ENCODE measurements at places on chromosomes 7 and 10.

- DNase-seq = no peak
Measured at GRCh38 chr7:56483153-56483552, 366.9 kb upstream of the NUPR2 start.

GRCh38 chr10:69640196-69640980 lies 10.3 kb downstream of the FAM241B start:
- no peak for DNase-seq

- peak; percentile 35 for DNase-seq
Measured at GRCh38 chr7:85688712-85689111, 501.9 kb upstream of the SEMA3D start.

DNA sequence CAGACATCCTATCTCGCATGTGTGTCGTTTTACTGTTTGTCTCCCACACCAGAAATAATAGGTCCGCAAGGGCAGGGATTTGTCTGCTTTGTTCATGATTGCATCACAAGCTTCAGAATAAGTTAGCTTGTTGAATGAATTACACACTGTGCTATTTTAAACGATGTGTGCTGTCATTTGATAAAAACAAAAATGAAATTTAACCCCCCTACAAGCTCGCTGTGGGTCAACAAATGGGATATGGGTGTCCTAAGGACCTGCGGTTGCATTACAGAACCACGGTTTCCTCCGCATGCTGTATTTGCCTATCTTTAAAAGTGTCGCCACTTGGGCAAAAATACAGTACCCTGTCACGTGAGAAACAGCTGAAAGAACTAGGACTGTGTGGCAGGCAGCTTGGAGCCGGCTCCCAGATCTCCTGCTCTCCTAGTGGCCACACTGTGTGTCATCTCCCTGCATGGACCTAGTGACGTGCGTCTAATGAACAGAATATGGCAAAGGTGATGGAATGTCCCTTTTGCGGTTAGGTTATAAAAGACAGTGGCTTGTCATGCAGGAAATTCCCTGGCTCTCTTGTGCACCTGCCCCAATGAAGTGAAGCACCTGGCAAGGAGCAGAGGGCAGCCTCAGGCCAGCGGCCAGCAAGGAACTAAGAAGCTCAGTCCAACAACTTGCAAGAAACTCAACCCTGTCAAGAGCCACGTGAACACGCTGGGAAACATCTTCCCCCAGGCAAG lies 32.9 kb upstream of the CRYGN start:
- no peak for DNase-seq

GRCh38 chr7:76424413-76425111 lies at the start of gene ZP3:
TSS of gene ZP3 (plus strand) at chr7:76424950. CDS start at chr7:76424965, 15 bp downstream.
- DNase-seq = no peak

All from NCI-H1694 treated with DMSO at 0.1 percent for 48 hours (cell line).